Effector memory CD4-positive, alpha-beta T cell (primary cell): ENCODE measurements at places on chromosomes 3 and 15.

- no peak for DNase-seq
These were observed 174.6 kb upstream of the NECTIN3 start for GRCh38 chr3:110897046-110897445.

GRCh38 chr3:15958692-15959433 lies 161.1 kb upstream of the ANKRD28 start:
- DNase-seq, result no peak

GRCh38 chr3:81300324-81300927 lies 461.0 kb downstream of the GBE1 start:
- DNase-seq, result no peak

- DNase-seq, result no peak
These were observed 280.3 kb upstream of the PROK2 start for GRCh38 chr3:72065236-72065635.

DNA sequence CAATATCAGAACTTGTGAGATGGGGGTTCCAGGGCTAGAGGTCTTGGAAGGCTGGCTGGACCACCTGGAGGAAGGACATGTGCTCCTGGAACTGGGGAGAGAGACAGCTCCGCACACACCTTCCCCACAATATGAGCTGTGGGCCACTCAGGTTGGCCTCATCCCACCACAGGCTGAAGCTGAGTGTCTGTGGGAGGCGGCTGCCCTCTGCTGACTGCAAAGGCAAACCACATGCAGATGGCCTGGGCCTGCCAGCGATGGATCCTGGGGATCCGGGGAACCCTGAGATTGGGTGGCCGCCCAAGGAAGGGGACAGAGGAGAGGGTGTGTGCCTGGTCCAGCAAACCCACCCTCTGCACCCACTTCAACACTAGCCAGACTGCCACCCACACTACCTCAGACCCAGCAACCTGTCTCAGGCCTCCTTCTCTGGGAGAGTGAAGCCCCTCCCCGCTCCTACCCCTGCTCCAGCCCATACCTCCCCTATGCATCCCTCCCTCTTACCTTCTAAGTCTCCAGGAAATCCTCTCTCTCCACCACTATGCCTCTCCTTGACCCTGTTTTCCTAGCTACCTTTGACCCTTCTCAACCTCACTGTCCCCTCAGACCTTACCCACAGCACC lies 44.8 kb downstream of the CYP11A1 start:
- peak; percentile 17 for DNase-seq

GRCh38 chr3:42012383-42012934 lies 50.6 kb upstream of the ULK4 start:
- no peak for DNase-seq

DNA sequence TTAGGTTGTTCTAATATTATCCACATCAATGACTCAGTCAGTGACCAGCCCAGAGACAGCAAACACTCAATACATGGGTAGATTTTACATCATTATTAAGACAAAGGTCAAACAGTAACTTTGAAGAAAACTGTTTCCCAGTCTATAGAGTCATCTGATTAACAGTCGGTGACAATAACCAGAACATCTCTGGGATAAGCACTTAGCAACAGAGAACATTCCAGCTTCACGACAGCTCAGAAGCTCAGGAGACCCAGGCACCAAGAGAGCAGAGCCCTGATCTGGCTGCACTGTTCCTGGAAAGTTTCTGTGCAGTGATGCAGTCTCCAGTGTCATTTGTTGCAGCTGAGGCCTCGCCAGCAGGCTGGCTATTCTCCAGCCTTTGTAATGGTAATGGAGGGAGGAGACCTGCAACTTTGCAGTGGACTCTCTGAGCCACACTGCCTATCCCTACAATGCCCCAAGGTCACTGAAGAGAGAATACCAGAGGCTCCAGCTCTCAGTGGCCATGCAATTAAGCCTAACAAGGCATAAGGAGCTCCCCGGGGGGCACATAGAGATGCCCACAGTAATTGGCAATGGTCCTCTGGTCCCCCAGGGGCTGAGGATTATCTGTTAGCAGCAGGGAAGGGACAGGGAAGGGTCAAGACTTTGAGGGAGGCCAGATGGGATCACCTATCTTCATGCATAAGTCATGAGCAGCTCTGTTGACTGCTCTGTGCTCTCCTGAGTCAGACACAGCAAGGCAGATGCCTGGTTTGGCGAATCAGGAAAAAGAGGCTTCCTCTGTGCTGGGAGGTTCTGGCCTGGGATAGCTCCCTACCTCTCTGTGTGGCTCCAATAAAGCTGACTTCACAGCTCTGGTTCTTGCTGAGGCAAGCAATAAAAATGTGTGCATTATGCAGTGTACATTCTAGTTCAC lies 163.6 kb downstream of the CTNNB1 start:
- DNase-seq, result no peak

DNA sequence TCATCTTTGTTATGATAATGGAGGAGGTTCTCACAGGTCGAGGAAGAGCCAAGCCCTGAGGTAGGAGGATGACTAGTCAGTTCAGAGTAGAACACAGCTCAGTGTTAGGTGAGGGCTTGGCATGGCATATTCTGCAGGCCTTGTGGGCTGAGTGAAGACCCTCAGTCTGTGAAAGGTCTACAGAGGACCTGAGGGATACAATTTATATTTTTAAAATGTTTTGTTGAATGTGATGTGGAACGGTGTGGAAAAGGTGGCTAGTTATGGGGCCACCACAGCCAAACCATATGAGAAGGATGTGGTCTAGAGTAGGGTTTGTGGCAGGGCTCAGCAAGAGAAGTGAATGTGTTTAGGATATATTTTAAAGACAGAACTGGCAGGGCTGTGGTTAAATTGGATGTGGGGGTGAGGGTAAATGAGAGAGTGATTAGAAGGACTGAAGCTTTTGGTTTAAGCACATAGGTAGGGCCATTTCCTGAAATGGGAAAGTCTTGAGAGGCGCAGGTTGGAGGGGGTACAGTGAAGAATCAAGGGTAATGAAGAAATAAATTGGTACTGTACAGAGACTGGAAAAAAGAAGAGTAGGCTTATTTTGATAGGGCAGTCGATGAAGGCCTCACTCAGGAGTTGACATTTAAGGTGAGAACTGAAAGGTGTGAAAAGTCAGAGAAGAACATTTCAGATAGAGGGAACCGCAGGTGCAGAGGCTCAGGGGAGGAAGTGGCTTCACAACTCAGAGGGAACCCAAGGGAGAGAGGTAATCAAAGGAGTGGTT lies 60.5 kb downstream of the SPTSSB start:
- DNase-seq, result peak; percentile 28

- DNase-seq, result no peak
These were observed 566.1 kb downstream of the TBL1XR1 start for GRCh38 chr3:176631165-176631564.

DNA sequence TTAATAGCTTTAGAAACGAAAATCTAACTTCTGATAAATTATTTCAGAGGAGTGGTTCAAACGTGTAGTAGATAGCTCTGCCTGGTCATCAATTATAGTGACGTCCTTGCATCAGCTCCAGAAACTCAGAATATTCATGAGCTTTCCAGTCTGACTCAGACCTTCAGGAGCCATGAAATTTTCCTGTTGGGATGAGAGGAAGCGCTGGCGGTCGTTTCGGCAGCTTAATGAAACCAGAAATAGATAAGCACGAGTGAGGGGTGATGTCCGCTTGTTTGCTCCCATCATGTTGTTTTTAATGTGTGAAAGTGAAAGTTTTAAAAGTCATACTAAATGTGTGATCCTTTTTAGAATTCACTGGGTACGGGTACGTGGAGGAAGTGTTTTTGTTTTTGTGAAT lies 141.1 kb downstream of the PGPEP1L start:
- DNase-seq, result no peak
